ENCODE measurements at places on chromosomes 4 and X. TPM values are rescaled to one million over a fixed set of nuclear protein-coding genes. Genes with fewer than 3 reads are reported as not detected.

GRCh38 chrX:122591546-122591945 lies 592.5 kb upstream of the GRIA3 start:
- no peak for DNase-seq

DNA sequence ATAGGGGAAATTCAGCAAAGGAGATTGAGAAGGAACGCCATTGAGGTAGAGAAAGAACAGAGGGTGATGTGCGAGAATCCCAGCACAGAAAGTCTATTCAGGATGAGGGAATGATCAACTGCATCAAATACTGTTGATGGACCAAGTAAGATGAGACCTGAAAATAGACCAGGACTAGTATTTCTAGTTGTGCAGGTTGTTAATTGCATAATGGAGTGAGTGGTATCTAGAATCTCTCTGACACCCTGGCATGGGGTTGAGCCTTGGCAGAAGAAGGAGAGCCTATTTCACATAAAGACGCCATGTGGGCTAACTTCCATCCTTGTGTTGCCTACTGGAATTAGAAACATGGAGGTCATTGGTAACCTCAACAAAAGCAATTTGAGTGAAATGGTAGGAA lies 135.6 kb downstream of the TMEM164 start:
- DNase-seq = no peak

DNA sequence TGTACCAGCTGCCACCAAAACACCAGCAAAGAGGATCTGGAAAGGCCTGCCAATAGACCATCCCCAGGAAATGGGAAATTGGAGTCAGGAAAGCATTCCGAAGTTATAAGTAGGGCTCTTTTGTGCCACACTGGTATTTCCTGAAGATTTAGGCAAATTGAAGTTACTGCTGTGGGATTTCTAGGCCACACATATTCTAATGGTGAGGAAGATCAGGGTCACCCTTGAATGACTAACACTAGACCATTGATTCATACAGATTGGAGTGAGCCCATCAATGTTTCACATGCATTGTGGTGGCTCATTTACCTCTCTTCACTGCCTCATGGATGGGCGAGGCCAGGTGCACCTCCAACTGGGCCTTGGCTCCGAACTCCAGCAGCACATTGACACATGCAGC lies 22.6 kb downstream of the ASB11 start:
- no peak for DNase-seq

DNA sequence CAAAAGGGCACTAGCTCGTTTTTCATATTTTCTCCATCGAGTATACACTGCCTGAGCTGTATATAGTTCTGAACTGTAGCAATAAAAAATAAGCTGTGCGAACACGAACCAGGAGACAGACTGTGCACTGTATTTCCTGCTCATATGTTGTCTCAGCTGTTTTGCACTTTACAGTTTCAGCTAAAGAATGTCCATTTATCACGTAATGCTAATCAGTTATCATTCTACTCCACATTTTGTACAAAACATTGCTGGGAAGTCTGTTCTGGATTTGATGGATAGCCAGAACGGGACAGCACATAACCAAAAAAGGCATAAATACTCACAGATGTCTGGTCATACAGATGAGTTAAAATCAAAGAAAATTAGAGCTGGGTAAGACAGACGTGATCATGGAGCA lies 315.5 kb upstream of the ADGRL3 start:
- DNase-seq = no peak

DNA sequence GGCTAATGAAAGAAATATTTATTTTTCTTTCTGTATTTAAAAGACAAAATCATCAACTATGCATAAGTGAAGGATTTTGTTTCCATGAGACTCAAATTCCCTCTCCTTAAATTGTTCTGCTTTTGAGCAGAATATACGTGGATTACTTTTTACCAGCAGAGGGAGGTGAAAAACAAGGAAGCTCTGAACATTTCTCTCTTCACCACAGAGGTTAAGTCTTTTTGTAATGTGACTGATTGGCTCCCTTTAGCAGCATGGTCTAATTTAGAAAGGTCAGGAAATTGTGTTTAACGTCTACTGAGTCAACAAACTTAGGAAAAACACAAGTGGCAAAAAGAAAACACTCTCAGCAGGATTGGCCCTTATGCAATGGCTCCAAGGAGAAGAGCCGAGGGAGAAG lies 55.1 kb upstream of the F9 start:
- DNase-seq = no peak

NAP1L2 gene
- total RNA-seq = 4.0 TPM

MCTS1 gene
- 17.2 TPM for total RNA-seq
